ENCODE measurements at places on chromosomes 5 and 9. TPM values are rescaled to one million over a fixed set of nuclear protein-coding genes. Genes with fewer than 3 reads are reported as not detected.

OTP gene
- total RNA-seq, result not detected

RGS7BP gene
- not detected for total RNA-seq

LCP2 gene
- total RNA-seq, result 194 TPM

NPDC1 gene
- total RNA-seq, result 29.4 TPM

DNA sequence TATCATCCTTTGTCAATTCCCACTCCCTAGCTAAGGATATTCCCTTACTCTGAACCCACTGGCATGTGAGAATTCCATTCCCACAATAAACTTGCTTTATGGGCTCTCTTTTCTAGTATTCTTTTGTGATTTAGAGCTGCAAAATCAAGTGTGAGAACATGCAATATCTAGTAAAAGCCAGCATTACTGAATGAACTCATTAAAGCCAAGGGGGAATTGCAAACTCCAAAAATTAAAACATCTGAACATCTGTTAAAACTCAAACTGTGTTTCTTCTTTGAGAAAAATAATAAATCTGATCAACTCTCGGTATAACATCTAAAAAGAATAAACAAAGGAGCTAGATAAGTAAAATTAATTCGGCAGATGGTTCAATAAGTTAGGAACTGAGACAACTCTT lies 53.1 kb upstream of the MPDZ start:
- no peak for DNase-seq

- no peak for DNase-seq
Observed at GRCh38 chr5:10652151-10652550, 88.3 kb downstream of the ANKRD33B start.

DNA sequence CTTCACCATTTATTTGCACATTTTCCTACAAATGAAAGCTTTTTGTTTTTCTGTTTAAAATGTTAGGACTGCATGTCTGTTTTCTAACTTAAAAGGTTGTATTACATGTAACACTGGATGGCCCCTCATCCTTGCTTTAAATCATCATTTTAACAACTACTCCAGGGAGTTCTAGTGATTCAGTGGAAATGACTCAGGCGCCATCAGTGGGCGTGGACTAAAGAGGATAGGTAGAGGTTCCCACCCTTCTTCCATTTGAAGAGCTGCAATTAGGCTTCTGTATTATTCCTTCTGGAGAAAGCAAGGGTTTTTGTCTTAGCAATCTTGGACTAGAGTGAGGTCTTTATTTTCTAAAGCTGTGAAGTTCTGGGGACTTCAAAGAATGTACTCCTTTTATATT lies 213.7 kb downstream of the TMEM38B start:
- DNase-seq, result no peak

- no peak for DNase-seq
Observed at GRCh38 chr9:118483677-118484076, 779.5 kb downstream of the TLR4 start.

GRCh38 chr5:53073348-53073747 lies 36.2 kb downstream of the MOCS2 start:
- no peak for DNase-seq

- no peak for DNase-seq
Observed at GRCh38 chr9:131214286-131214856, 61.9 kb downstream of the FAM78A start.

DNA sequence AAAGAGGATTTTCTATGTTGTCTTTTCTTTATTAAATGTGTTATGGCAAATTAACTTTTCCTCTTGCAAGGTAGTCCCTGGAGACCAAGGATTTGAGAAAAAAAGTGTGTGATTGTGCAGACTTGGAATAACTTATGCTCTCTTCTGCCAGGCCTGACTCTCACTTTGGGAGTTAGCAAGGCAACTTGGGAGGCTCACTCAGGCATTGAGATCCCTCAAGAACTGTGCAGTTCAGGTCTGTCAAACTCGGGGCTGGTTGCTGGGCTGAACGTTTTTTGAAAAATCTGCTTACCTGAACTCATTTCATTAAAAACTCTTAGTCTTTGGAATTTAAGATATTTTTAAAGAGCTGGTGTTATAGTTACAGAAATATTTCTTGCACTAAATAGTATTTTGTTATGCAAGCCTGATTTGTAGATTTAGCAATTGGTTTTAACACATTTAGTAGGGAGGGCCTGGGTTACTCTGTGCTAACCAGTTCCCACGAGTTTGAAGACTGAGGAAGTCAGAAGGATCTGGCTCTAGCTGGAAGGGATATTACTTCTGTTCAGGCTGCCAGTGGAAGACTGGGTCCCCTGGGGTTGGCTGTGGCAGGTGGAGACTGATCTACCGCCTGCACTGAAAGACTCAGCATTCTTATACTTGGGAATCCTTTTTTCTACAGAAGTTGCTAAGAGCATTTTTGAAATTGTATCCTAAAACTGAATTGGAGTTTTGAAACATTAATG lies 150.4 kb upstream of the PCSK5 start:
- DNase-seq, result no peak

DNA sequence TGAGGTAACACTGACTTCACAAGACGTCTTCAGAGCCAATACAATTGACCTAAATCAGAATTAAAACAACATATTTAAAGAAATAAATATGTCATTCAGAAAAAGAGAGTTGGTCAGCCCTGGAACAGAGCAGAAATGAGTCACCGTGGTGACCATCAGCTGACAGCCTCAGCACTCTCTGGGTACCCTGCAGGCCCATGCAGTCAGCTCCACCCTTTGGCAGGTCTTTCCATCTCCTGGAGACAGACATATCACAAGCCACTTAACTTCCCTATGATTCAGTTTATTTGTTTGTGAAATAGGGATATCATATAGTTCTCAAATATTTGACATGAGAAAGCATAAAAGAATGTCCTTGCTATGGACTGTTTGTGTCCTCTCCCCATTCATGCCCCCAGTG lies 151.6 kb upstream of the MEF2C start:
- DNase-seq, result no peak

Data from activated naive CD4-positive, alpha-beta T cell treated with anti-CD3 and anti-CD28 coated beads, Interleukin-2, amount 50 U/mL, for 72 hours (primary cell).